Dermis microvascular lymphatic vessel endothelial cell (primary cell): ENCODE measurements at places on chromosomes 5 and 9.

- no peak for DNase-seq
Observed at GRCh38 chr5:43413966-43414365, 1.8 kb upstream of the CCL28 start.

DNA sequence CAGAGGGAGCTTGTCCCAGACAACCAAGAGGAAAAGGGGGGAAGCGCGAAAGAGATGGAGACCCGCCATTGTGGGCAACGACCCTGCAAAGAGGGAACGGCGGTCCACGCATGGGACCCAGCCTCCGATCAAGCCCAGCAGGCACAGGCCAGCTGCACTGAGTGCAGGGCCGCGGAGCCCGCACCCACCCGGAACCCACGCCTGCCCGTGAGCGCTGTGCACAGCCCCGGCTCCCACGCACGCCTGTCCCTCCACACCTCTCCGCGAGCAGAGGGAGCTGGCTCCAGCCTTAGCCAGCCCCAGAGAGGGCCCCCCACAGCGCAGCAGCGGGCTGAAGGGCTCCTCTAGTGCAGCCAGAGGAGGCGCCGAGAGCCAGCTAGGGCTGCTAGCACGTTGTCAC, 416.5 kb downstream of the DMRTA1 start:
- no peak for DNase-seq

- no peak for DNase-seq
Observed at GRCh38 chr5:142307146-142307890, 17.5 kb downstream of the SPRY4 start.

GRCh38 chr5:174247301-174247700, 201.8 kb downstream of the NSG2 start:
- no peak for DNase-seq

DNA sequence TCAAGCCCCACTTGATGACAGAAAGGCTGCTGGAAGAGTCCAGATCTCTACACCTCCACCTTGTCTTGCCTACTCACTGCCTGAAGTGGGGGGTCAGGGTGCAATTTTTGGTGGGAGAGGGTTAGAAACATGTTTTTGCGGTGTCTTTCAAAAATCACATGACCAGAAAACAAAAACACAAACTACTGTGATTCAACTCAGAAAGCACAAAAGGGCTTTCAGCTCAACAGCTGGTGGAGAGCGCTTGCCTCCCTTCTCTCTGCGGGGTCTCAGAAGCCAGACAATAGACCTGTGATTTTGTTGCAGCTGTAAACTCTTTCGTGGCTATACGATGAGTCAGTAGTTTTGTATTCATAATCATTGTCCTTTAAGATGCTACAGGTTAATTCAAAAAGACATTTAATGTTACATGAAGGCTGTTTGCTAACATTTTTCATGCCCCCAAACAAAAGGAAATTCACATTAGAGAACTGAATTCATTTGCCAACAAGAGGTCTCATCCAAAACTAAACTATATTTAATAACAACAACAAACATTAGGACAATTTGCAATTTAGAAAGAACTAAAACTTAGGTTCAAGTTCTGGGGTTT, 172.6 kb upstream of the RAI14 start:
- DNase-seq: no peak

DNA sequence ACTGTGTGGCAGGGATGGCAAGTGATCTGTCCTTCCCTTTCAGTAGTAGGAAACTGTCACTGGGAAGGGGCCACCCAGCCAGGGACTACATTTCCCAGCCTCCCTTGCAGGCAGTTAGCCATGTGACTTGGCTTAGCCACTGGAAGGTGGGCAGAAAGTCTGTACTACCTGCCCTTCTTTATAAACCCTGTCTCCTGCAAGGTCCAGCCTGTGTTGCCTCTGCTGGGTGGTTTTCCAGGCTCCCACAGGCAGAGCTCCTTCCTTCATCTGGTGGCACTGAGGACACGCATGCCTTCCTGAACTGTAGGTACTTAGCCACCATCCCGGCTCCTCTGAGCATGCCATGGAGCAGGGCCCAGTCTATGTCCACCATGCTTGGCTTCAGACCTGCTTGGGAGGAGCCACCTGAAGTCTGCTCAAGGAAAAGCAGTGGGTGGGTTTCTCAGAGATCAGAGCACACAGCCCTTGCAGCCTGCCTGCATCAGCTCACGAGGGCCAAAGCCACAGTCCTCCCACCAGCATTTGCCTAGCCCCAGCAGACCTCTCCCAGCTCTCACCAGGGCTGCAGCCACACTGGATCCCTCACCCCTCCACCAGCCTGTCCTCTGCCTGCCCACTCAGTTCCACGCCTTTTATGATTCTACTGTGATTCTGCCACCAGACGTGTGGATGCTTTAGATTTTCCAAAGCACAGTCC, 16.7 kb upstream of the SLC25A51 start:
- DNase-seq: no peak

- no peak for DNase-seq
Observed at GRCh38 chr9:124834591-124834990, 18.7 kb upstream of the WDR38 start.

DNA sequence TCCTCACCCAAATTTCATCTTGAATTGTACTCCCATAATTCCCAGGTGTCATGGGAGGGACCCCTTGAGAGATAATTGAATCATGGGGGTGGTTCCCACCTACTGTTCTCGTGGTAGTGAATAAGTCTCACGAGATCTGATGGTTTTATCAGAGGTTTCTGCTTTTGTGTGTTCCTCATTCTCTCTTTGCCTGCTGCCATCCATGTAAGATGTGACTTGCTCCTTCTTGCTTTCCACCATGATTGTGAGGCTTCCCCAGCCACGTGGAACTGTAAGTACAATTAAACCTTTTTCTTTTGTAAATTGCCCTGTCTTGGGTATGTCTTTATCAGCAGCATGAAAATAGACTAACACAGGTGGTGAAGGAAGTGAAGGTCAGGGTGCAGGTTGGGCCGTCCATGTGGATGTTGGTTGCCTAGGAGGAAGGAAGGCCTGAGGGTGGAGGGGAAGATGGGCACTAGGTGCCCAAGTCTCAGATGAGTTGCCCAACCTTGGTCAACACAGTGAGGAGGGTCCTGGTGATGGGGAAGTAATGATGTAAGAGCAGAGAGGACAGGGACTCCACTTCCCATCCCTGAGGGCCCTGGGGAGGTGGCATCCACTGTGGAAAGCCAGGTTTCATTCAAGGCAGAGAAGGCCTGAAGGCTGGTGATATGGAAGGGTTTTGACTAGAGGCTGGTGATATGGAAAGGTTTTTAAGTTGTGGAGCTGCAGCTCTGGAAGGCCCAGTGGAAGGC, 92.6 kb downstream of the HSPA4 start:
- DNase-seq: no peak

DNA sequence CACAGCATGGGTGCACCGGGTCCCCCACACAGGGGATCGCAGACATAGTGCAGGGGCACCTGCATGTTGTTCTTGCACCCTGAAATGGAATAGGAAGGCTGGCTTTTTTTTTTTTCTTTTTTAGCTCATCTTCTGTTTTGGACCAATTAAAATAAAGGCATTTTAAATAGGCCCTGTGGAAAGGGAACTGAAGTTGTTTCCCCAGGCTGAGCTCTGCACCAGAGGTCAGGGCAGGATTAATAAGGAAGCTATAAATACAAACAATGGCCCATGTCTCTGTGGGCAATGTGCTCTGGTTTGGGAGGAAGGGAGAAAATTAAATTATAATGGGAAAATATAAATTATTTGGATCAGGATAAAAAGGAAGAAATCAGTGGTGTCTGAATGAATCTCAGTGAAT, 21.2 kb upstream of the KCNMB1 start:
- DNase-seq: no peak

GRCh38 chr5:36598045-36598444, 8.4 kb upstream of the SLC1A3 start:
- DNase-seq: no peak
